ENCODE measurements at places on chromosomes 11 and 22.

DNA sequence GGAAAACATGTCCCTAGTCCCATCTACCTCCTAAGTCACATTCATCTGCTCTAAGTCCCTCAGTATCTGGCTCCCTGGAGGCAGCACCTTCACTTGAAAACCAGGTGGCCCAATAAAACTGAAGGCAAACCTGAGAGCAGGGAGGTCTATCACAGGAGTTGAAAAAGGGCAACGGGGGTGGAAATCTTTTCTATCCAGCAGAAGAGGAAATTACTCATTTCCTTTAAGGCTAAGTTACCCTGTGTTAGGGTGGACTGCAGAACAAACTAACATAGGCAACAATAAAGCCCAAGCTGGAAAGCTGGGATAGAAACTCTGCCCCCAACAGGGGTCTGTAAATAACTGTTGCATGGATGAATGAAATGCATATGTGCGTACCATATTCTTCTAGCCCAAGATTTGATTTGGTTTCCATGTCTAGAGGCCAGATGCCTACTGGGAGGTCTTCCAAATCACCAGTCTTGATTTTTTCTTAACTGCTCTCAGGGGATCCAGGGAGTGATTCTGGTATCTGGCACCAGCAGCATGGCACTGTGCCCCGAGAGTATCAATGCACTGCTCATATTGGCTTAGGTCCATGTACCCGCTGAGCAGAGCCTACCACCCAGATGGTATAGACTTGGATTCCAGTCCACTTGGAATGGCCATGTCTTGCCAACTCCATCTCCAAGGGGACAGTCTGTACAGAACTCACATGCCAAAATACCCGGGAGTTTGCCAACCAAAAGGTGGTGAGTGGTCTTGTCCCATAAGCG is 350.0 kb upstream of the NCAM1 start:
- DNase-seq = no peak

- DNase-seq = no peak
Observed at GRCh38 chr11:111019451-111019850, 226.1 kb upstream of the POU2AF2 start.

DNA sequence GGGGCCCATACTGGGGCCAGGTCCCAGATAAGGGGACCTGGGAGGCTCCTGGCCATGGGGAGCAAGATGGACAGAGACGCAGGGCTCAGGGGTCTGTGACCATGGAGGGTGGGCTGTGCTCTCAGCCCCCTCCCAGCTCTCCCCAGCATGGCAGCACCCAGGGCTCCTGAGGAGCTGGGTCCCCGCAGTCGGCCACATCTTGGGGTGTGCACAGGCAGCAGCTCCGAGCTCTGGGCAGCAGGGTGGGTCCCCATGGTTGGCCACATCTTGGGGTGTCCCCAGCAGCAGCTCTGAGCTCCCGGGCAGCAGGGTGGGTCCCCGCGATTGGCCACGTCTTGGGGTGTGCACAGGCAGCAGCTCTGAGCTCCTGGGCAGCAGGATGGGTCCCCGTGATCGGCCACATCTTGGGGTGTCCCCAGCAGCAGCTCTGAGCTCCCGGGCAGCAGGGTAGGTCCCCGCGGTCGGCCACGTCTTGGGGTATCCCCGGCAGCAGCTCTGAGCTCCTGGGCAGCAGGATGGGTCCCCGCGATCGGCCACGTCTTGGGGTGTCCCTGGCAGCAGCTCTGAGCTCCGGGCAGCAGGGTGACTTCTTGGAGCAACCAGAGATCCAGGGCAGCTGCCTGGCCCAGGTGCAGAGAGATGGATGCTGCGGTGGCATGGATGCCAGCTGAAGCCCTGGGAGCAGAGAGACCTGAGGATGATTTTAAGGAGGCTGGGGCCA is 18.3 kb upstream of the MUC5B start:
- DNase-seq = no peak

DNA sequence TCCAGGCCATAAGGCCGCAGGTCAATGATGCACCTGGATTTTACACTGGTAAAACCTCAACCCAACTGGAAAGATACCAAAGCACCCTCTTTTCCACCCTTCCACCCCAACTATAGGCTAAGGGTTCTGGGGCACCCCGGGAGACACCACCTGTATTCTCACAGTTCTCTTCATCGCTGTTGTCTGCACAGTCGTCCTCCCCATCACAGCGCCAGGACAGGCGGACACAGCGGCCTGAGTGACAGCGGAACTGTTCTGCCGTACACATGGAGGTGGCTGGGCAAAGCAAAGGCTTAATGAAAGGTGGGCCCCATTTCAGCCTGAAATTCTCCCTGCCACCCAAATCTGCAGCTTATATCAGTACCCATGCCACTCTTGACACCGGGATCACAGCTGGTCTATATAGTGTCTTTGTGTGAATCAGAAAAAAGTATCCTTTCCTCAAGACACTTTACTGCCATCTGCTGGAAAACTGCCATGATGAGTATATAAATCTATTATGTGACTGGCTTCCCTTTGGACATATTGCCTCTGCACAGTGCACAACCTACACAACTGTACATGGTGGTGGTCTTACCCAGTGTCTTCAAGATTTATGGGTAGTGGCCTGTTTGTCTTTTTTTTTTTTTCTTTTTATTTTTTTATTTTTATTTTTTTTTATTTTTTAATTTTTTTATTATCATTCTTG is 21.5 kb downstream of the LRP4 start:
- peak; percentile 63 for DNase-seq

DNA sequence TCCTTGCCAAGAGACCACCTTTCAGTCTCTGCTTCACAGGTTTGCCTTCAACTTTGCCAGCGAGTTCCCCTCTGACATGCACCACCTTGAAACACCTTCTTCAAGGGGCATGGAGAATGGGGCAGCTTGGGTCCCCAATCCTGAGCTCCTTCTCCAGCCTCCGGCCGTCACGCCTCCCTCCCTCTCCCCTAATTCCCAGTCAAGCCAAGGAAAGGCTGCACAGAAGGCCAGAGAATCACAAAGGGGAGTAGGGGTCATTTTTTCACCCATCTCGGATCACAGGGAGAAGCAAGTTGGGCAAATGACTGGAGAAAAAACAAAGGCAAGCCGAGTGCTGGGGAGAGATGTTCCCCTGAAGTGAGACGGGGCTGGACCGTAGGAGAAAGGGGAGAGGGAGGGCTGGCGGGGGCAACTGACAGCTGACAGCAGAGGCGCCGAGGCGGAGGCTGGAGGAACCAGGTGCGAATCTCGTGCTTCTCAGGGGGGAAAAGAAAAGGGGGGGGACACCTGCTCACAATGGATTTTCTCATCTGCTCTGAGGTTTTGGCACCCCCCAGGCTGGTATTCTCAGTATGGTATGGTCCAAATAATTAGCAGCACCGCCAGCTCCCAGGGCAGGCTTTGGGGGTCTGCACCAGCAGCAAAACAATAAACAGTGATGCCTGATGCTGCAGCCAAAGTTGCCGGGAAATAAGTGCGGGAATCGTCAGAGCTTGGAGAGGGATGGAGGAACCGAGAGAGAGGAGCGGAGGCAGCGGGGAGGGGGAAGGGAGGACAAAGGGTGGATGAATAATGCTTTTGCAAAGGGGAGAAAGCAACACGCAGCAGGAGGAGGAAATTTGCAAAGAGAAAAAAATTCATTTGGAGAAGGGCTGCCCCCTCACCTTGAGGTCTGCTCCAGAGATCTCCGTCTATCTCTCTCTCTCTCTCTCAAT is 644 bp downstream of the YPEL4 start:
- DNase-seq = no peak

DNA sequence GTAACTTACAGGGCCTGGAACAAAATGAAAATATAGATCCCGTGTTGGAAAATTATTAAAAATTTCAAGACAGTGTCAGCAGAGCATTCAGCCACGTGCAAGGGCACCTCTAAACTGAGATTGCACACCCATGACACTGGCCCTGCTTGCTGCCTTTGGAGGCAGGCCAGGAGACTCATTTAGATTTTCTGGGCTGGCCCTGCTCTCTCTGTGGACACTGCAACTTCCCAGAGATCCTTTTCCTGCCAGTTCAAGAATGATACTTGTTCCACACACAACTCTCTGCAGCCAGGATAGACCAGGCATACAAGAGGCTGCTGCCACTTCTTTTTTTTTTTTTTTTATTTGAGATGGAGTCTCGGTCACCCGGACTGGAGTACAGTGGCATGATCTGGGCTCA is 56.7 kb upstream of the PTPRJ start:
- no peak for DNase-seq

GRCh38 chr11:69844396-69844795 is 25.2 kb upstream of the FGF3 start:
- DNase-seq = no peak

DNA sequence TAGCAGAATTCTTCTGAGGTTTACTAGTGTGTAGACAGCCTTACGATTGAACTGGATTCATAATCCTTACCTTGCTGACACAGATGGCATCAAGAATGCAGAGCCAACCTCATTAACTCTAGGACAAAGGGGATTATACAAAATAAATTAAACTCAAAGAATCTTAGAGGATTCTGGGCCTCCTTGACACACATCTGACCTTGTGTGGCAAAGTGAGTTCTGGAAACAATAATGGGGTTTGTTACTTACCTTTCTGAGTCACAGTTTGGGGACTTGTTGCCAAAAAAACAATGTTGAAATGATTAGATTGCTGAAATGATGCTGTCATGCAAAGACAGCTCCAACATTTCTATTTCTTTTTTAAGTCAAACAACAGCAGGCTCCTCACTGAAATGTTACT is 179.1 kb upstream of the ISX start:
- DNase-seq = no peak

GRCh38 chr22:31211862-31212730 is at the start of gene LIMK2:
LIMK2 (plus strand) TSS chr22:31212298; CDS start chr22:31212409, 111 bp downstream.
- DNase-seq = peak; percentile 96

- DNase-seq = peak; percentile 60
Observed at GRCh38 chr11:72676861-72677341, 2.7 kb upstream of the PDE2A start.

DNA sequence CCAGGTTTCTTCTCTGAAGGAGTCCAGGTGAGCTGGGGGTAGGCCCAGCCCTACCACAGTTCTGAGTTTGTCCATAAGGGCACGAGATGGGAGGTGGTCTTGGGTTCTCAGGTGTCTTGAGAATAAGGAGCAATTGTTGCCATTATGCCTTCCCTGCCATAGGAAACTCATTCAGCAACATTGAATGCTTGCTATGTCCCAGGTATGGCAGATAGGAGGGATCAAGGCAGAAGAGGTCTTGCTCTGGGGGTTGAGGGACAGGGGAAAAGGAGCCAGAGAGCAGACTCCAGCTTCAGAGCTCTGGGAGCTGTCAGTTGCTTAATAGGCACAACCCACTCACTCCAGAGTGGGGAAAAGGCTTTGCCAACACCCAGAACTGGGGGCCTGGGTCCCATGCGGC is 4.3 kb downstream of the SELENOM start:
- DNase-seq = no peak

GRCh38 chr11:118921929-118922744 is 3.6 kb downstream of the BCL9L start:
- DNase-seq = no peak

GRCh38 chr11:95375886-95376285 is 144.9 kb upstream of the SESN3 start:
- no peak for DNase-seq

GRCh38 chr22:31773416-31773815 is 19.6 kb downstream of the DEPDC5 start:
- no peak for DNase-seq

DNA sequence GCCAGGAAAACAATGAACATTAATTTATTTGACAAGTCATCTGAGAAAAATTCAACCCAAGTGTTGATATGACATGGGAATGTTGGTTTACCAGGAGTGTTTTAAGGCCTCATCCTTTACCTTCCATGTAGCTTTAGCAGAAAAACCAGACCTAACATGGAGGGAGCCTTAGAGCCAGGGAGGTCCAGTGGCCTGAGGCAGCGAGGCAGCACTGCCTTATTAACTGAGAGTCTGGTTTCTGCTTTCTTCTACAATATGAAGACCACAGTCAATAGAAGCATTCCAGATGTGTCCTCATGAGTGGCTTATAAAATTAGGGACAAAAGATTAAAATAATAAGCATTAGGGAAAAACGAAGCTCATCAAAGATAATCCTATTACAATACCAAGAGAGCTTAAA is 61.5 kb downstream of the DKK3 start:
- DNase-seq = no peak
